Globus pallidus (tissue), 1 donor: ENCODE measurements at places on chromosomes 2 and 18.

- no peak for DNase-seq
Observed at GRCh38 chr18:9827211-9827792, 58.5 kb upstream of the TXNDC2 start.

DNA sequence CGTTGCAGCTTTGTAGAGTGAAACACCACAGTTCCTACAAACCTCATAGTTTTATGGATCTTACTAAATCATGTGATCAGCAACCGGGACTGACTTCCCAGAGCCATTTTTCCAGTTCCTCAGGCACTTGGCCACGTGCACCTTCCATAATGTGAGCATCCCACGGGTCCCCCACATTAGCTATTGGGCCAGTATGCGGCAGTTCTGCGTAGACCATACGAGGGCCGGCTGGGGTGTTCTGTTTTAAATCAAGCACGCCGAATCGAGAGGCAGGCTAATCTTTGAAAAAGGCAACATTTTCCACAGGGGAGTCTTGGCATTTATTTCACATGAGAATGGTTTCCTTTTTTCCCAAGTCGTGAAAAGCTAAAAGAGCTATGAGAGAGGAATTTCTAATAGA is 135.6 kb upstream of the CCDC195 start:
- no peak for DNase-seq

GRCh38 chr2:552906-553305 is 124.3 kb downstream of the TMEM18 start:
- DNase-seq, result no peak

GRCh38 chr2:55804535-55804934 is 110.9 kb upstream of the PNPT1 start:
- peak; percentile 79 for DNase-seq

DNA sequence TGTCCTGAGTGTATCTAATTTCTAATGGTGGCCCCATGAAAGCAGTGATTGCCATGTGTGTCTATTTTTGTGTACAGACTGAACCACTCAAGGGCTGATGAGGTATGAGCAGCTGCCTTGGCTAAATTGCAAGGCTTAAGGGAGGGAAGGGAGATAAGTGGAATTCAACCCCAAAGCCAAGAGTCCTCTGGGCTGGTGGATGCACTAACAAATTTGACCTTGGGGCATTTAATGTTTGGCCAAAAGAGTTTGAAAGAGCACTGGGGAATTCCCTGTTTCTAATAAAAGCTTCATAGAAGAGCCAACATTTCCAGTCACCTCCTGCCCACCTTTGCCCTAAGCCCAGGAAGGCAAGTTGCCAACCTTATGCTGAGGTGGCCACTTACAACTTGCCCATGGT is 172.1 kb downstream of the SETBP1 start:
- DNase-seq, result no peak

GRCh38 chr2:118721817-118722551 is 125.5 kb downstream of the EN1 start:
- DNase-seq, result no peak

DNA sequence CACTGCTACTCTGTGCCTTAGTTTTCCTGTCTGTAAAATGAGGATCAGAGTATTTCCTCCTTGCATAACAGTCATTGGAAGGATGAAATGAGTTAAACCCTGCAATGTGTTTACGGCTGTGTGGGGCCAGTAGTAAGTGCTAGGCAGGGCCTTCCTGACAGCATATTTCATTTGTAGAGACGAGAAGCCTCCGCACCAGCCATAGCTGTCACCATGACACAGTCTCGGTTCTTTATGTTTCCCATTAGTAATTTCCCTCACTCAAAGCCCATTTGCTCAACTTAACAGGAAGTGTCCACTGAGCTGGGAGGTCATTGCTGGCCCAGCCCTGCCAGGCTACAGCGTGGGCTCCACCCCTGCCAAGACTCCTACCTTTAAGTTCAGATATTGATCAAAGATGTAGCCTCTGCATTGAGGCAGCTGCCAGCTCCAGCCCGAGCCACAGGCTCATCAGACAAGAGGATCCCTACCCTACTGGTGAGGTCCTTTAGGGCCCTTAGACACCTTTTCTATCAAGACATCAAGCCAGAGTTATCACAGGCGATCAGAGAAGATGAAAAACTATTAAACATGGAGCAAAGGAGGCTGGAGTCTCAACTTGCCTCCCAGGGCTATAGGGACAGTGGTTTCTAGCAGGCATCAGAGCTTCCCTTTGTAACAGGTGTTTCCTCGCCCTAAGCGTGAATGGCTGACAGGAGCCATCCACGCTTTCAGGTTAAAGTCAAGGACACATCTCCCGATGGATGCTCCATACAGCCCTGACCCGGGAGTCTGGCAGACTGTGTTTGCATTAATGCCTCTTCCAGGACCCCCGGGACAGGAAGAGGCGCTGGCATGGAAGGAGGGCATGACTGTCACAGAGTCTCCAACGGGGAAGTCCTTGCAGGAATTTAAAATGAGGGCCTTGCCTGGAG is 251.7 kb downstream of the NDUFA10 start:
- no peak for DNase-seq

- no peak for DNase-seq
Observed at GRCh38 chr2:198702796-198703195, 754.9 kb downstream of the SATB2 start.

GRCh38 chr2:174992886-174993285 is 12.3 kb downstream of the CHN1 start:
- no peak for DNase-seq

DNA sequence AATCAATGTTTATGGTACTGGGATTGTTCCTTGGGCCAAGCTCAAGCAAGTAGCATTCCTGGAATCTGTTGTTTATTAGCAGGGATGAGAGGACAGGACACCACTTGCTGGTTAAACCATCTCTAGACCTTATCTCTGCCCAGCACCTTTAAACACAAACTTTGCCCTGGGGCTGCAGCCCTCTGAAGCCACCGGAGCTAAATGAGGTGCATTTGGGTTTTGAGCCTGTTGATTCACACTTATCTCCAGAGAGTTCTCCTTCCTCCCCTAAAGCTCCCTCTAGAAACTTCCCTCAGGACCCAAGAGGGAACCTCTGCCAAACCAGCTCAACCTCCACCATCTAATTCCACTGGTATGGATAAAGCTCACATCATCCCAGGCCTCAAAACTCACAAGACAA is 94.8 kb upstream of the EPAS1 start:
- no peak for DNase-seq

DNA sequence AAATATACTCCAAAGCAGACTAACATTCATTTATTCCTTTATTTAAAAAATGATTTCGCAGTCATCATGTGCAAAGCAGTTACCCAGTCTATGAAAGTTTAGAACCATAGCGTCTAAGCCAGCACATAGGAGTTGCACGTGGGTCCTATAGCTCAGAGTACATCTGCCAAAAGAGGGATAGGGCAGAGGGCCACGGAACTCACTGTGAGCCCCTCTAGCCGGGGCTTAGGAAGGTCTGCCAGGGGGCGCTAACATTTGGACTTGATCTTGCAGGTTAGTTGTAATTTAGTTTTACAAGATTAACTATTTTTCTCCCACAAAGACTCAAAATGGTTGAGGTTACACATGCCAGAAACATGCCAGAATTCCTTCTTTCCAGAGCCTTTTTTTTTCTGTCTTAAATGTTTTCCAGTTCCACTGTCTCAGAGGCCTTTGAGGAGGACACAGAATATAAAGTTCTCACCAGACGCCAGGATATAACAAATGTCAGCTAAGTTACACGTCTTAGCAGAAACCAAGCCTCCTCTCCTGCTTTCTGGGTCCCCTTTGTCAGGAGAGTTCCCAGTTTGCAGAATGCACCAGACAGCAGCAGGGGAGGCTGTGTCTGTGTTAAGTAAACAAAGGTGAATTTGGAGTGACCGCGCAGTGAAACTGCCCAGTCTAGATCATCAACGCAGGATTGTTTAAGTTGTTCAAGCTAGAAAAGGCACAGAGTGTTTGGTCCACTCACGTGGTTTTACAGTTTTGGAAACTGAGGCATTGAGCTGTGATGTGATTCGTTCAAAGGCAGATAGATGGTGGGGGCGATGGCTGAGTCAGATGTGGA is 292.0 kb downstream of the PRKCE start:
- no peak for DNase-seq

- no peak for DNase-seq
Observed at GRCh38 chr2:64942693-64943092, 46.5 kb upstream of the SLC1A4 start.

GRCh38 chr18:62341473-62341872 is 16.4 kb downstream of the TNFRSF11A start:
- no peak for DNase-seq

DNA sequence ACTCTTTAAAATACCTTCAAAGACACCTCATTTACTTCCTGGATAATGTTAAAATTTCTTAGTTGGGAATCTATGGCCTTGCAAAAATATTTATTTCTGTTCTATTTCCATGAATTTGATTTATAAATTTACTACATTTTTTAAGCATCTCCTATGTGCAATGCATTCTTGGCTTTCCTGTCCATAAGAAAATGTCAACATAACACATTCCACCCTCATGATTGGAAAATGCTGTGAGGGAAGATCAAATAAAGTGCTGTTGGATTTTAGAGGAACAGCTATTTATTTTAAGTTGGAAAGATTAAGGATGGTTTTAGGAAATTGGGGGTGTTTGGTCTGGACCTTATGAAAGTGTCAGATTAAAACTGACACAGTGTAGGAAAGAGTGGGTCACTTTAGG is 45.4 kb upstream of the MC4R start:
- no peak for DNase-seq

GRCh38 chr2:149098701-149099100 is 60.2 kb downstream of the LYPD6B start:
- no peak for DNase-seq

GRCh38 chr2:40451918-40452605 is at the start of gene SLC8A1:
SLC8A1 (minus strand) TSS chr2:40452090.
- no peak for DNase-seq

DNA sequence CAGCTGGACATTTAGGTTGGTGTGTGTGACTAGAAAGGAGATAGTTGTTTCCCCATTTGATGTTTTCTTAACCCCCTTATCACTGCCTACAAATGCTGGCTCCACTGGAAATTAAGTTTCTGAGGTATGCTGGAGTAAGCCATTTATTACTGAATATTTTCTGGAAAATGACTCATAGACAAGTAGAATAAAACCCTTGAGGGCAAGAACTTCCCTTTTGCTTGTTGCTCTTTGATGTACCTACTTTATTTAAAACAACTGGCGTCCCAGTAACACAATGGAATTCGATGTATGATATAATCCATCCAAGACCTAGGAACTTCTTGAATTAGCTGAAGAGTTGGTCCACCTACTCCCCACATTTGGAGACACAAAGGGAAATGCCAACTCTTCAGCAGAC is 33.3 kb upstream of the SESTD1 start:
- no peak for DNase-seq

DNA sequence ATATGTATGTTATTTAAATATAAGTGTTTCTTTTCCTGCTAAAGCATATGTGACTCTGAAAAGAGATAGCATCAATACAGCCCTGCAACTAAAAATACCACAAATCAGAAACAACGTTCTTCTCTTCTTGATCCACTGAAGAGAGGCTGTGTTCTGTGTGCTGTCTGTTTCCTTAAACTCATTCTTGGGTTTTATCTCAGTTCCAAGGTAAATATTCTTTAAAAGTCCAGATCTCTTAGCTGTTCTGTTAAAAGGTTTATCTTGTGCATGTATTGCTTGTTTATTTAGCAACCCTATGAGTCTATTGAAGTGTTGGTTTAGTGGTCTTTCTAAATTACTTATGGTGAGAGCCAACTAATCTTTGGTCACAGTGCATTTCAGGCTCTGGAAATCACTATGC is 173.3 kb upstream of the NT5C1B start:
- no peak for DNase-seq

DNA sequence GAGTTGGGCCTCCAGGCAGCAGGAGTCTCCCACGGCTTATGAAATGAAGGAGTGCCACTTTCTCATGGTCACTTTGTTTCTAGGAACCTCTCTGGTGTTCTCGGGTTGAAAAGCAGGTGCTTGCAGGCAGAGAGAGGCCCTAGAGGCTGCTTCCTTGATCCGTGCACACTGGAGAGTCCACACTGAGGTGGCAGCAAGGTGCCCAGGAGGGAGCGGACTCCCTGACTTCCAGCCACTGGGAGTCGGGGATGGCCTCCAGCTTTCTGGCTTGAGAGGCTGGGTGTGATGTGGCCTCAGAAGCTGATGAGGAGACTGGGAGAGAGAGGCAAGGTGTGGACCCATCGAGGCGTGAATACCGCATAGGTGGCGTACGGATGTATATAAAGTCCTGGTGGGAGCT is 221.8 kb downstream of the AGAP1 start:
- no peak for DNase-seq

DNA sequence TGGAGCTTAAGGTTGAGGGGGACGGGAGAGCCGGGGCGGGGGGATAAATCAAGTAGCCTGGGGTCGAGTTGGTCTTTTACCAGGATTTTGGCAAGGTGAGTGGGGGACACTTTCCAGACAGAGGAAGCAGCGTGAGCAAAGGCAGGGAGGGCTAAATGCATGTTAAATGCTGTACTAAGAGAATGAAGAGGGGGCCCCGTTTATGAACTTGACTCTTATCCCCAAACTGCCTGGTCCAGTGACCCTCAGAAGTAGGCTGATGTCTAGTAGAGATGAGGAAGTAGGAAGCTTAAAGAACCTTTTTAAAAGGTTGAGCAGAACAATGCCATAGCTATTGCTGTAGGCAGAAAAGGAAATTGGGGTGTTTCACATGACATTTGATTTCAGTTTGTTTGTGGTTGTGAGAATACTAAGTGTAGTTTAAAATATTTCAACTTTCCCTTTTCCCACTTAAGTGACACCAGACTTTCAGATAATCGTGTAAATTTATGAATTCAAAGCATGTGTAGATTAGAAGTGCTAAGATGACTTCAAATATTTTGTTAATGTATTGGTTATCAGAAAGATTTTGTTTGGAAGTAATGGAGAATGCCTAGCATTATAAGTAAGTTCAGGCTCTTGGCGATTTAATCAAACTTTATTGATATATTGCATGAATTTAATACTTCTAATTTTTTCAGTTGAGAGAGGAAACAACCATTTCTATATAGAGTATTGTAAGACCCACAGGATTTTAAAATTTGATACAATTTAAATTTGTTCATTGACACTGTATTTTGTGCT is 1.8 kb downstream of the REL start:
- peak; percentile 34 for DNase-seq

DNA sequence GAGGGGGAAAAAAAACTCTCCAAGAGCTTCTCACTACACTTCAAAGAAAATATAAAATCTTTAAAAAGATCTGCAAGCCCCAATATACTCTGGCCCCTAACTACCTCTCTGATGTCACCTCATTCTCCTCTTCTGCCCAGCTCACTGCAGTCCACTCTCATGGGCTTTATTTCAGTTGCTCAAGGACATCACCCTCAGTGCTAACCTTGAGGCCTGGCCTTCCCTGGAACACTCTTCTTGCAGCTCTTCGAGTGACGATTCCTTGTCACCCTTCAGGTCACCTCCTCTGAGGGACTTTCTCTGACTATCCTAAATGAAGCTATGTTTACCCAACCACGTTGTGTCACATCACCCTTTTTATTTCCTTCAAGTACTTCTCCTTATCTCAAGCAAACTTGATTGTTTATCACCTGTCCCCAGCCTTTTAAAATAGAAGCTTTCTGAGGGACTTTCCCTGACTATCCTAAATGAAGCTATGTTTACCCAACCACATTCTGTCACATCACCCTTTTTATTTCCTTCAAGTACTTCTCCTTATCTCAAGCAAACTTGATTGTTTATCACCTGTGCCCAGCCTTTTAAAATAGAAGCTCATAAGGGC is 10.4 kb downstream of the RTTN start:
- no peak for DNase-seq
